ENCODE measurements at places on chromosomes 7 and 10. TPM values are rescaled to one million over a fixed set of nuclear protein-coding genes. Genes with fewer than 3 reads are reported as not detected.

The AFAP1L2 gene
- 0.45 TPM for total RNA-seq

The CTAGE4 gene
- total RNA-seq = not detected

The FZD1 gene
- total RNA-seq = 13.3 TPM

The CCL24 gene
- total RNA-seq = not detected

The ENKUR gene
- total RNA-seq = not detected

The OLAH gene
- total RNA-seq = not detected

The NXPH1 gene
- 0.13 TPM for total RNA-seq

The LDB3 gene
- 137 TPM for total RNA-seq

The MMP21 gene
- total RNA-seq = not detected

The DAGLB gene
- total RNA-seq = 31.3 TPM

The CYP3A4 gene
- 0.11 TPM for total RNA-seq

Measured in myocyte (in vitro differentiated cells).